Left lung (tissue), 14 donors: ENCODE measurements at places on chromosomes 5 and 9. TPM values are rescaled to one million over a fixed set of nuclear protein-coding genes. Genes with fewer than 3 reads are reported as not detected.

DNA sequence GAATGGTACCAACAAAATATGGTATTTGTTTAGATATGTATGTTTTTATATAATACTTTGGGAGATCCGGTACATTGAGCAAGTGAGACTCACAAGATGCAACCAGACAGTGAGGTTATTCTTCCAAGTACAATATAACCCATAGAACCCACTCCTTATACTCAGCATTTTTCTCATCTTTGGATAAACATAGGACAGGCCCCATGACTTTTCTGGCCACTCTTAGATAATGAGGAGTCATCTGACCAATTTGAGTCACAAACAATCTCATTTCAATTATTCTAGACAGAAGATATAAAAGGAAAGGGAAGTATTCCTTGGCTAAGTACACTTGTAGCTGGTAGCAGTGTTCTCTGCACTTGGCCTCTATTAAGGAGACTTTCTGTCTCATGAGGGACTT, 150.2 kb downstream of the SGCD start:
- DNase-seq: no peak
- no peak overlapping the region for H3K27ac ChIP-seq
- no peaks in the 10 kb centered on the region for H3K36me3 ChIP-seq
- H3K4me1 ChIP-seq: no peaks in the 10 kb centered on the region
- H3K4me3 ChIP-seq: no peak overlapping the region

GRCh38 chr9:73451003-73451402, 299.3 kb downstream of the ANXA1 start:
- no peak overlapping the region for H3K4me3 ChIP-seq
- H3K27me3 ChIP-seq: no peaks in the 10 kb centered on the region
- H3K27ac ChIP-seq: no peak overlapping the region
- DNase-seq: no peak
- no peaks in the 10 kb centered on the region for H3K36me3 ChIP-seq

DNA sequence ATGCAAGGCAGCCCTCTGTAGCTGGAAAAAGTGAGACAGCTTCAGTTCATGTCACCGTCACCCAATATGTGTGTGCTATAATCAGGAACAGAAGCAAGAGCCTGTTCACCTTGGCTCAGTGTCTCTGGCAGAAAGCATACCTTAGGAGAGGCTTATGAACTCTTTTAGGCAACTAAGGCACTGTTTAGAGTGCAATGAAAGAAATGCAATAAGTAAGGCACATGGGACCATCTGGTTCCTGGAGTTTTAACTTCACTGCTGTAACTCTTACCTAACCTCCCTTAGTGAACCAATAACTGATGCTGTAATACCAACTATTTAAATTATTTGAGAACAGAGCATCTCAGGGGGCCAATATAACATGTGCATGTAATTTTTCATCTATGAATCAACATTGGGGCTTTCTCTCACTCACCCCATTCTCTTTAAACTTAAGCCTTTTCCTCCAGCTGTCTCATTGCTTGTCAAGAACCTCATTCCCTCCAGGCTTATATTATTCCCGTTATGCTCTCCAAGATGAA, 32.4 kb downstream of the C9 start:
- no peaks in the 10 kb centered on the region for H3K4me1 ChIP-seq
- no peak overlapping the region for H3K27ac ChIP-seq
- H3K27me3 ChIP-seq: no peaks in the 10 kb centered on the region
- H3K36me3 ChIP-seq: no peaks in the 10 kb centered on the region

OR1L1 gene
- not detected for total RNA-seq

DNA sequence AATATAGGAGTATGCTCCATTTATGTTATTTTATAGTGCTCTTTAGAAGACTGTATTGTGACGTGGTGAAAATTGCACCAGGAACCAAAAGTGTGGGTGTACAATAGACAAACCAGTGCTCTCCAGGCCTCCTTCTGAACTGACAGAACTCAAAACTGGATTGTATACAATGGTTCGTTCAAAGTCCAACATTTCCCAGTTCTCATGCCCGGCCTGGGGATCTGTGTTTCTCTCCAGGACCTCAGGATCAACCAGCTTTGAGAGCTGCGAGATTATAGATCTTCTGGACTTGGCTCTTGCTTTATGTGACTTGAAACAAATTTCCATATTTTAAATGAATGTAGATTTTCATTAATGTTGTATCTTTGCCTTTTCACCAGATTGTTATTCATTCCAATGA, 60.8 kb upstream of the CER1 start:
- H3K27me3 ChIP-seq: no peaks in the 10 kb centered on the region
- no peaks in the 10 kb centered on the region for H3K36me3 ChIP-seq
- H3K27ac ChIP-seq: no peak overlapping the region
- H3K4me3 ChIP-seq: no peak overlapping the region
- H3K4me1 ChIP-seq: no peaks in the 10 kb centered on the region
- no peak for DNase-seq

SYK gene
- 49.7 TPM for total RNA-seq

DNA sequence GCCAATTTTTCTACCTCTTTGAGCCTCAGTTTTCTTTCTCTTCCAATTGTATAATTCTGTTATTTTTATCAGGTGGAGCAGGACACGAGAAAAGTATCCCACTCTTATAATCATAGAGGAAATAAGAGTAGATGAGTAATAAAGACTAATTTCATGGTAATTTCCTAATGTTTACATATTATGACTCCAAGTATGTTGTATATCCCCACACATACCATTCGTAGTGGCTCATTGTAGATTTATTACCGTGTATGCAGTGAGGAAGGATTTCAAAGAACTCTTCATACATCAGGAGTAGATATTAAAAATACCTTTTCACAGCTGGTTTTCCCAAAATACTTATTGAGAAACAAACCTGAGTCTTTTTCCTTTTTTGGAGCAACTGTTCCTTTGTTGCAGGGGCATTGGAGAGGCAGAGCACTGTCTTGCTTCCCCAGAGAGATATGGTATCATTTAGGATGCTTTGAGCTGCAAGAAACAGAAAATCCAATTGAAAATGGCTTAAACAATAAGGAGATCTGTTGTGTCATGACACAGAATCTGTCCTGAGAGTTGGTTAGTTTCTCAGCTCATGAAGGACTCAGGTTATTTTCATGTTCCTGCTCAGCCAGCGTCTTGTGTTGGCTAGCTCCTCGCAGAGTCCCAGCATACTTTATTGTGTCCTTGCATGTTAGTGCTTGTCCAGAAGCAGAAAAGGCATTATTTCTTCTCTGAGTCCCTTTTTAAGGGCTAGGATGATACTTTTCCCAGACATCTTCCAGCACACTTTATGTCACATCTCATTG, 291.2 kb downstream of the ARHGAP26 start:
- peaks cover 34% of the 10 kb centered on the region for H3K4me1 ChIP-seq
- H3K36me3 ChIP-seq: no peaks in the 10 kb centered on the region
- no peak for DNase-seq
- H3K27ac ChIP-seq: no peak overlapping the region
- H3K4me3 ChIP-seq: no peak overlapping the region
- no peaks in the 10 kb centered on the region for H3K27me3 ChIP-seq

NXNL2 gene
- not detected for total RNA-seq

GRCh38 chr5:41636605-41637004, 126.2 kb upstream of the PLCXD3 start:
- H3K36me3 ChIP-seq: no peaks in the 10 kb centered on the region
- no peak overlapping the region for H3K27ac ChIP-seq

- H3K4me1 ChIP-seq: no peaks in the 10 kb centered on the region
- no peak overlapping the region for H3K4me3 ChIP-seq
- no peak for DNase-seq
Measured at GRCh38 chr9:87307848-87308247, 189.8 kb upstream of the DAPK1 start.

DNA sequence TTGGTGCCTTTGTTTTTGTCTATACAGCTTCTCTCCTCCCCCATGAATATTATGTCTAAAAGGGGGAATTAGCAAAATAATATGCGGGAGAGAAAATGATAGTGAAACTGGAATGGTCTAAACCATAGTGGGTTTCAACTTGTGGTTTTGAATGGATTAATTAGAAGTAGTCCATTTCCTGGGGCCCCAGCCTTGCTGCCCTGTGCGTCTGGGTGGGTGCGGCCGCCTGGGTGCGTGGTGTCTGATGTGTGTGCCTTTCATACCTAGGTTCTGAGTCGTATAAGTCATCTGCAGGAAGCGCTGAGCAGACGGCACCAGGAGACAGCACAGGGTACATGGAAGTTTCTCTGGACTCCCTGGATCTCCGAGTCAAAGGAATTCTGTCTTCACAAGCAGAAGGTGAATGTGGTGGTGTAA, 120.0 kb upstream of the CACNA1B start:
- H3K36me3 ChIP-seq: peaks cover 95% of the 10 kb centered on the region
- H3K27me3 ChIP-seq: no peaks in the 10 kb centered on the region
- H3K4me1 ChIP-seq: no peaks in the 10 kb centered on the region
- DNase-seq: no peak
- H3K27ac ChIP-seq: no peak overlapping the region

- no peak overlapping the region for H3K27ac ChIP-seq
- DNase-seq: no peak
- no peaks in the 10 kb centered on the region for H3K36me3 ChIP-seq
Measured at GRCh38 chr5:87210076-87210475, 57.6 kb upstream of the RASA1 start.

RANBP17 gene
- total RNA-seq: 22.9 TPM

DNA sequence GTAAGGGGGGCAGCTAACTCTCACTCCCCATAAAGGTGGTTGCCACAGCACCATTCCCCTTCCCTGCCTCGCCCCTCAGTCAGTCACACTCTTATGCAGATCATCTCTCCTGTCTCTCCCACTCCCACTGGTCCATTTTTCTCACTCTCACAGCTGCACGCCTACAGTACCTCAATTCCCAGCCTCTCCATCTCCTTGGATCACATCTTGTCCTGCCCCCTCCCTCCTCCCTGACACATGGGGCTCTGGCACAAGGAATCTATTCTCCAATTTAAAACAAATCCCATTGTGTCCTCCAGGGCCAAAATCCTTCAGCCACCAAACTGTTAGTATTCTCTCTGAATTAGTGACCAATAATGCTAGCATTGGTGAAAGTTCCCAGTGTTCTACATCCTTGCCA, 114.4 kb downstream of the AUH start:
- no peak for DNase-seq
- H3K36me3 ChIP-seq: no peaks in the 10 kb centered on the region
- H3K4me1 ChIP-seq: peaks cover 7% of the 10 kb centered on the region
- no peaks in the 10 kb centered on the region for H3K27me3 ChIP-seq
- H3K4me3 ChIP-seq: no peak overlapping the region
- no peak overlapping the region for H3K27ac ChIP-seq

- DNase-seq: peak; percentile 94
- peaks cover 8% of the 10 kb centered on the region for H3K36me3 ChIP-seq
- H3K4me1 ChIP-seq: no peaks in the 10 kb centered on the region
- peak overlapping the region; percentile 8 for H3K4me3 ChIP-seq
- peak overlapping the region; percentile 14 for H3K27ac ChIP-seq
- no peaks in the 10 kb centered on the region for H3K27me3 ChIP-seq
Measured at GRCh38 chr5:180313677-180314505, 22.0 kb upstream of the MAPK9 start.

- no peaks in the 10 kb centered on the region for H3K36me3 ChIP-seq
- H3K4me3 ChIP-seq: no peak overlapping the region
- no peaks in the 10 kb centered on the region for H3K4me1 ChIP-seq
Measured at GRCh38 chr9:70618784-70619183, 204.3 kb upstream of the KLF9 start.

- no peak overlapping the region for H3K4me3 ChIP-seq
- no peaks in the 10 kb centered on the region for H3K36me3 ChIP-seq
- no peaks in the 10 kb centered on the region for H3K27me3 ChIP-seq
- no peak overlapping the region for H3K27ac ChIP-seq
Measured at GRCh38 chr5:172085738-172086137, 79.3 kb upstream of the FBXW11 start.

GNA14 gene
- total RNA-seq: 4.3 TPM

- no peak overlapping the region for H3K4me3 ChIP-seq
- H3K36me3 ChIP-seq: no peaks in the 10 kb centered on the region
- H3K27ac ChIP-seq: no peak overlapping the region
- H3K4me1 ChIP-seq: no peaks in the 10 kb centered on the region
Measured at GRCh38 chr5:82679660-82680059, 397.5 kb downstream of the TMEM167A start.

OR1J2 gene
- total RNA-seq: not detected

GRCh38 chr9:37271679-37272078, 150.8 kb upstream of the GRHPR start:
- H3K4me3 ChIP-seq: no peak overlapping the region
- no peak overlapping the region for H3K27ac ChIP-seq
- no peak for DNase-seq
- H3K4me1 ChIP-seq: no peaks in the 10 kb centered on the region
- no peaks in the 10 kb centered on the region for H3K36me3 ChIP-seq
